ENCODE measurements at places on chromosomes 2 and 18. TPM values are rescaled to one million over a fixed set of nuclear protein-coding genes. Genes with fewer than 3 reads are reported as not detected.

The CPO gene
- 0.27 TPM for total RNA-seq

GRCh38 chr2:98487806-98488189 is 43.1 kb downstream of the INPP4A start:
- no peak for DNase-seq

DNA sequence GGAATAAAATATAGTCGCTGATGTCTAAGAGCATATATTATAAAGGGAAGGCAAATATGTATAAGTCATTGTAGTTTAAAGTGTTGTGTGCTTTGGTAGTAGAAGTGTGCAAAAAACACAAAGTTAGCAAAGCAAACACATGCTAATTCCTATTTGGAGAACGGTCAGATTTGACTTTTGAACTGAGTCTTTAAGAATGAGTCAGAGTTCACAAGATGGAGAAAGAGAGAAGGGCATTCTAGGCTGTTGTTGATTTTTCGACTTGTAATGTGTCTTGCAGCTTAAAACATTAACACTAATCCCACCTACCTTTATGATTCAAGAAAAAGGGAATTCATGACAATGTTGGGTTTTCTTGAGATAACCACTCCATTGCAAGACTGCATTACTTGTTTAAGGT is 98.1 kb downstream of the CRIM1 start:
- no peak for DNase-seq

DNA sequence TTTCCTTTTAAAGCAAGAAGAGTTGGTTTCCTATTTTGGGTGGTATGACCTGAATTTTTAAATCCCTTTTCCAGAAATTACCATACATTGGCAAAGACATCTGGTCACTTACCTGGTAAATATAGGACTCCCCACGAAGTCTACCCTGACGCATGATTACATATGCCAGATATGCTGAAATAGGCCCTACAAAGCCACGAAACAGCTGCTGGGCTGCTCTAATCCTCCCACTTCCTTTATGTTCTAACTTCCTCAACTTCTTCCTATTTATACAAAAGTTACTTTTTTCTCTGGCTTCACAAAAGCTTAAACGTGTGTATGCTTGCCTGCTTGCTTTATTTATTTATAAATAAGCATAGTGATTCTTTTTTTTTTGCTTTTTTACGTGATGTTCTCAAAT is 186.0 kb upstream of the EPHA4 start:
- no peak for DNase-seq

GRCh38 chr18:21316296-21316695 is 74.3 kb downstream of the GREB1L start:
- DNase-seq: no peak

GRCh38 chr2:64599469-64599868 is 54.2 kb downstream of the SERTAD2 start:
- no peak for DNase-seq

Measured in left ventricle myocardium superior (tissue), 1 donor.